ENCODE measurements at places on chromosomes 1 and 21. TPM values are rescaled to one million over a fixed set of nuclear protein-coding genes. Genes with fewer than 3 reads are reported as not detected.

ZNF683 gene
- not detected for total RNA-seq

PTPN7 gene
- total RNA-seq: not detected

SELL gene
- not detected for total RNA-seq

PPM1J gene
- 5.1 TPM for total RNA-seq

NUAK2 gene
- total RNA-seq: 21.9 TPM

OR6N1 gene
- total RNA-seq: not detected

HAX1 gene
- 191 TPM for total RNA-seq

PPP2R5A gene
- 29.2 TPM for total RNA-seq

PCP4L1 gene
- total RNA-seq: not detected

CELA3A gene
- total RNA-seq: not detected

GABRD gene
- total RNA-seq: not detected

SNRNP40 gene
- total RNA-seq: 123 TPM

ICOSLG gene
- 1.2 TPM for total RNA-seq

MPL gene
- not detected for total RNA-seq

S100A7A gene
- not detected for total RNA-seq

All from tracheal epithelial cell (primary cell).